ENCODE measurements at places on chromosomes 5 and 9. TPM values are rescaled to one million over a fixed set of nuclear protein-coding genes. Genes with fewer than 3 reads are reported as not detected.

Gene SEMA6A
- total RNA-seq: 17.7 TPM

Gene PTBP3
- total RNA-seq: 75.1 TPM

Gene INSL6
- not detected for total RNA-seq

Gene ROR2
- total RNA-seq: 32.3 TPM

Gene SARDH
- 8.4 TPM for total RNA-seq

Gene PFN3
- not detected for total RNA-seq

Gene NDUFS6
- 38.4 TPM for total RNA-seq

Gene DMRT3
- total RNA-seq: not detected

Gene EQTN
- total RNA-seq: 1.5 TPM

Gene NDFIP1
- total RNA-seq: 66.8 TPM

Gene CNTRL
- 42.9 TPM for total RNA-seq

Gene CATSPER3
- total RNA-seq: 0.61 TPM

Gene FCN2
- total RNA-seq: not detected

Gene OTP
- not detected for total RNA-seq

Gene SPARC
- 985 TPM for total RNA-seq

Gene MARCOL
- total RNA-seq: not detected

Gene GARIN3
- not detected for total RNA-seq

Gene CARTPT
- total RNA-seq: not detected

Gene ELOVL7
- total RNA-seq: 5.9 TPM

Gene ORM2
- 24.9 TPM for total RNA-seq

Gene PDLIM4
- total RNA-seq: 7.3 TPM

Gene KLF9
- total RNA-seq: 61.5 TPM

Gene GCNT4
- total RNA-seq: 1.9 TPM

Gene C6
- 22.7 TPM for total RNA-seq

Gene ATP10B
- 7.2 TPM for total RNA-seq

Gene DNAI1
- 26.2 TPM for total RNA-seq

Gene MLLT3
- 17.3 TPM for total RNA-seq

Gene IGFBPL1
- total RNA-seq: 2.4 TPM

Gene LCN1
- not detected for total RNA-seq

Gene LAMC3
- 10.5 TPM for total RNA-seq

Gene LHX2
- 0.31 TPM for total RNA-seq

Gene RETREG1
- total RNA-seq: 19.5 TPM

Gene CDHR2
- total RNA-seq: 1.5 TPM

Gene CDH9
- total RNA-seq: not detected

Gene PIP5K1B
- 20.4 TPM for total RNA-seq
